ENCODE measurements at places on chromosomes 11 and 22.
A peak's percentile ranks its signal among the peaks of the same experiment; 100 is the strongest.

GRCh38 chr11:67057205-67057672 lies 592 bp downstream of the RHOD start:
- DNase-seq: no peak

DNA sequence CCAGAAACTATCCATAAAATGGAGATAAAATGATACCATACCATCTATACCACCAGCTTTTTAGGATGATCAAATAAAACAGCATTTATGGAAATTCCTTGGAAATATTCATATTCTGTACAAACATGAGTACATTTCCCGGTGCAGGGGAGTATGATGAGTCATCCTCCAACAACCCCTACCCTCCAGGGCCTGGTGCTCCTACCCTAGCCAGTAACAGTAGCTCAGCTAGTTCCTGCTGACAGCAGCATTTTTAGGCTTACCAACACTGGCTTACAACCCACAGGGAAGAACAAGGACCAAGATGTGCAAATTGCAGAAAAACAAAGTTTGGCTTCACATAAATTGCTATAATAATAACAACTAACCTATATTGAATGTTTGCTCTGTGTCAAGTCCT lies 406.2 kb upstream of the CADM1 start:
- no peak for DNase-seq

DNA sequence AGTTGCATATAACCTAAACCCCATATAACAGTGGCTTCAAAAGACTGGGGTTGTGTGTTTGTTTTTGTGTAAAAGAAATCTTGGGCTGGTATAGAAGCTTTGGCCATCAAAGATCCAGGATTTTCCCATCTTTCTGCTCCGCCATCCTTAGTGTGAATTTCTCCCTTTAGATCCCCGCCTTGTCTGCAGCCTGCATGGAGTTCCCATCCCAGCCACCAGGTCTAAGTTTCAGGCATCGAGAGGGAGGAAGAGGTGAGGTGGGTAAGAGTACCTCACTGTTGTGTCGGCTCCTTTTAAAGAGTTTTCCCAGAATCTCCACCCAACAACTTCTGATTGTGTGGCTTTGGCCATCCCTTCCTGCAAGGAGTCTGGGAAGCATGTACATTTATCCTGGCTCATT lies 195.5 kb upstream of the SORL1-AS1 start:
- DNase-seq: no peak

DNA sequence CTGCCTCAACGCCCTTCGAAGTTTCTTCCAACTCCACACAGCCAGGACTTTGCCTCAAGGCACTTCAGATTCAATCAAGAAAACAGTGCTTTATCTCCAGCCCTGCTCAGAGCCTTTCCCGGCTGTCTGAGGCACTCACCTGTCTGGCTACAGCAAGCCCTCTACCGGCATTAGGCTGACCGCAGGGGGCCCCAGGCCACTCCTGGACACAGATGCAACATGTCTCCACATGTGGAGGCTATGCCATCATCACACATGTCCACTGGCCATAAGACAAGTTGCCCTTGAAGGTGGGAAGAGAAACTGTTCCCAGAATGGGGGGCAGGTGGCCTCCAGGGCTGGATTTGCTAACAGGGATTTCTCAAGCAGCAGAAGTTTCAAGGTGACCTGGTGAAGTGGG lies 10.0 kb downstream of the SCUBE1 start:
- no peak for DNase-seq

DNA sequence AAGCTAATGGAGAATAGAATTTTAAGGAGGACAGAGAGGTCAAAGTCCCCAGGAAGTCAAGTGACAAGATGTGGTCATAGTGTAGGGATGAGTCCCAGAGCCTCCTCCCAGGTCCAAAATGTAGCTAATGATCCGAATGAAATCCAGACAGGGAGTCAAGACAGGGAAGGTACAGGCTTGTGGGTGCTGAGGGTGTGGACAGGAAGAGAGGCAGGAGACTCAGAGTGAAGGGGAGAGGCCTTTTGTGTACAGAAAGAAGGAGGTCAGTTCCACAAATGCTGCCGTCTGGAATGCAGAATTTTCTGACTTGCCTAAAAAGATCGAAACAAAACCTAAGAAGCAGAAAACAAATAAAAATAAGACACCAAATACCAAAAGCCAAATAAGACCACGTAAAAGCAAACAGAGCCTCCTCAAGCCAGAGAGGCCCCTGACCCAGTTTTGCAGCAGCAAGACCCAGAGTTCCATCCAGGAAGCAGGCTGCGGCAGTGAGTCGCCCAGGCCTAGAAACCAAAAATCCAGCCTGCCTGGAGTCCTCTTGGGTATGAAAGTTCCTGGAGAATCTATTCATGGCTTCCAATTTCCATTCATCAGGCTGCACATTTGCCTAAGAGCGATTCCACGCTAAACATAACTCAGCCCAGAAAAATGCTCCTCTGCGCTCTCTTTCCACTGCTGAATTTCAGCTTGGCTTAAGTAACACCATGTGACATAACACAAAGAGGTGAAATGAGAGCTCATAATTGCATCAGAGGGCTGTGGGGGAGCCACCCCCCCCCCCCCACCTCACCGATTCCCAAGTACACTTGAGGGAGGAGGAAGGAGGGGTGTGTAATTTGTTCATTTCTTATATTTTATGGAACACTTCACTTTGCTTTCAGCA lies 71.2 kb downstream of the KIRREL3 start:
- DNase-seq: no peak

- DNase-seq: peak; percentile 44
Measured at GRCh38 chr11:131186629-131187101, 183.8 kb upstream of the NTM start.

DNA sequence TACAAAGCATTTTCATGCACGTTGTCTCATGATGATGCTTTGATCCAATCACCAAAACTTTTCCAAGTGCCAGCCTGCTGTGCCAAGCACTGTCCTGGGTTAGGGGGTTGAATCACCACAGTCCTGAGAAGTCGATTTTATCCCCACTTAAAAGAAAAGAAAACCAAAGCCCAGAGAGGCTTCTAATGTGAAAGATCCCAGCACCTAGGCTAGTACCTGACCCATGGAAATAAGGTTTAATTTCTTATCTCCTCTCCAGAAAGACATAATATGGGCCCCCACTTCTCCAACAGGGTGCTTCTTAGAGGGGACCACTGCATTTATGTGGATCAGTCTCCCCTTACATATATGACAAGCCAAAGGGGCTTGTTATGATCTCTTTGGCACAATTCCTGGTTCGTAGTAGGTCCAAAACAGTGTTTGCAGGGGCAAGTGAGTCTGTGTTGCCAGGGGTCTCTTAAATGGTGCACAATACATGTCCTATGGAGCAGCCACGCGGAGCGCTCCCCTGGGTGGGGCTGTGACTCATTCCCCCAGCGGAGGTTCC lies 1.9 kb upstream of the BCL9L start:
- no peak for DNase-seq

GRCh38 chr11:20407344-20407743 lies 19.8 kb downstream of the PRMT3 start:
- DNase-seq: no peak

- no peak for DNase-seq
Measured at GRCh38 chr11:63508009-63508408, 2.1 kb downstream of the LGALS12 start.

DNA sequence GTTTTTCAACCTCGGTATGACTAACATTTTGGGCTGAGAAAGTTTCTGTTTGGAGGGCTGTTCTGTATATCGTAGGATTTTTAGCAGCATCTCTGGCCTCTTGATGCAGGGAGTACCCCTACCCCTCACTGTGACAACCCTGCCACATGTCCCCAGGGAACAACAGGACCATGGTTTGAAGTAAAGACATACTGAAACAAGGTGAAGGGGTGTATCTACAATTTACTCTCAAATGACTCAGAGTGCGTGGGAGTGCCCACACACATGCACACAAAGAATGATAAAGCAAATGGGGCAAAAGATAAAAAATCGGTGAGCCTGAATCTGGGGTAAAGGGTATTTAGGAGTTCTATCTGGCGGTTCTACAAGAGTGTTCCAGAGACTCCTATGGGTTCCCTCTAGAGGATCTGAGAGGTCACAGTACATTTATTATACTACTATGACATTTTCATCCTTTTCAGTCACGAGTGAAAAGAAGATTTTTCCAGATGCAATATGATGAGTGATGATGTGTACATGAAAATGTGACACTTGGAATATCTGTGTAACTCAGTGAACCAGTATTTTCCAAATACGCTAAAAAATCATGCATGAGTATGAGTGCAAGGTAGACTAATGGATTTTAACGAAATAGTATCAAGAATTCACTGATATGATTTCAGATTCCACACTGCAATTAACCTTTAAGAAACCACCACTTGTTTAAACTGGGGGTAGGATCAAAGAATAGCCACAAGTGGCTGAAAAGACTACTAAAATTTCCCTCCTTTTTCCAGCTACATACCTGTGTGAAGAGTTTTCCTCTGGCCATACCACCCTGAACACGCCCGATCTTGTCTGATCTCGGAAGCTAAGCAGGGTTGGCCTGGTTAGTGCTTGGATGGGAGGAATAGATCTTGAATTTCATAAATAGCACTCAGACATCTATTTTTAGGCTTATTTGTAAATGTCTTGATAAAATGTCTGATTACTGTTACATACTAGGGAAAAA lies 56.3 kb upstream of the YPEL1 start:
- no peak for DNase-seq

- no peak for DNase-seq
Measured at GRCh38 chr22:41799486-41800347, 762 bp upstream of the CCDC134 start.

DNA sequence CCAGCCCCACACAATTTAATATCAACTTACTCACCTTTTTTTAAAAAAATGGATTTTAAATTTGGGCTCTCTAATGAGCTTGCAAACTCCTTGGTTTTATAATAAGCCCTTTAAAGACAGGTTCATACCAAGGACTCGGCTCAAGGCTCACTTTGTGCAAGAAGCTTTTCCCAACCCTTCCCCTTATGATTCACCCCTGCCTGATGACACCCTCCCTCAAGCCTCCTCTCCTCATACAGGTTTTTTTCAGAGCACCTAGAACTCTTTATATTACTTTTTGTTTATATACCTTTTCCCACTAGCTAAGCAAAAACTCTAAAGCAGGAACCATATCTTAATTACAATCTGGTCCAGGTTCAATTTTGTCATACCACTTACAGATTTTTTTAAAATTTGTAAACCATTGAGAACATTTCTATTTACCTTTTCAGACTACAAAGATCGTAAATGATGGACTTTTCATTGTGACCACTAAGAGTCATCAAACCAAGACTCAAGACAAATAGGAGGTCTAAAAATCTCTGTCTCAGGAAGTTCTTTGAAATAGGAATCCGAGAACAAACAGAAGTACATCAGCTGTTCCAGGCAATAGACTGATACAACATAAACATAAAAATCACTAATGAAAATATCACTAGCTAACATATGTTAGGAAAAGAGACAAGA lies 13.1 kb upstream of the EXPH5 start:
- DNase-seq: no peak

GRCh38 chr11:101397979-101398378 lies 185.8 kb downstream of the TRPC6 start:
- DNase-seq: no peak

- DNase-seq: no peak
Measured at GRCh38 chr11:62035293-62035692, 67.9 kb upstream of the FTH1 start.

DNA sequence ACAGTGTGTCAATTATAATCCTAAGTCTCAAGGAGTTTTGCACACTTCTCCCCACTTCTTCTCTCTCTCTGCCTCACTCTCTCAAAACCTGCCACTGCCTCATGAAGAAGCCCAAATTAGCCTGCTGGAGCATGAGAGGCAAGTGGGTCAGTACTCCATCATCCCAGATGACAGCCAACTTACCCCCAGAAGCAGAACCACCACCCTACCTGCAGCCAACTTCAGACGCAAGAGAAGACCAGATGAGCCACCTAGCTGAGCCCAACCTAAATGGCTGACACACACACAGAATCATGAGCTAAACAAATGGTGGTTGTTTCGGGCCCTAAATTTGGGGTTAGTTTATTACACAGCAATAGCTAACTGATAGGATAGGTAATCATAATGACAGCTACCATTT lies 61.2 kb downstream of the CD82 start:
- DNase-seq: no peak

DNA sequence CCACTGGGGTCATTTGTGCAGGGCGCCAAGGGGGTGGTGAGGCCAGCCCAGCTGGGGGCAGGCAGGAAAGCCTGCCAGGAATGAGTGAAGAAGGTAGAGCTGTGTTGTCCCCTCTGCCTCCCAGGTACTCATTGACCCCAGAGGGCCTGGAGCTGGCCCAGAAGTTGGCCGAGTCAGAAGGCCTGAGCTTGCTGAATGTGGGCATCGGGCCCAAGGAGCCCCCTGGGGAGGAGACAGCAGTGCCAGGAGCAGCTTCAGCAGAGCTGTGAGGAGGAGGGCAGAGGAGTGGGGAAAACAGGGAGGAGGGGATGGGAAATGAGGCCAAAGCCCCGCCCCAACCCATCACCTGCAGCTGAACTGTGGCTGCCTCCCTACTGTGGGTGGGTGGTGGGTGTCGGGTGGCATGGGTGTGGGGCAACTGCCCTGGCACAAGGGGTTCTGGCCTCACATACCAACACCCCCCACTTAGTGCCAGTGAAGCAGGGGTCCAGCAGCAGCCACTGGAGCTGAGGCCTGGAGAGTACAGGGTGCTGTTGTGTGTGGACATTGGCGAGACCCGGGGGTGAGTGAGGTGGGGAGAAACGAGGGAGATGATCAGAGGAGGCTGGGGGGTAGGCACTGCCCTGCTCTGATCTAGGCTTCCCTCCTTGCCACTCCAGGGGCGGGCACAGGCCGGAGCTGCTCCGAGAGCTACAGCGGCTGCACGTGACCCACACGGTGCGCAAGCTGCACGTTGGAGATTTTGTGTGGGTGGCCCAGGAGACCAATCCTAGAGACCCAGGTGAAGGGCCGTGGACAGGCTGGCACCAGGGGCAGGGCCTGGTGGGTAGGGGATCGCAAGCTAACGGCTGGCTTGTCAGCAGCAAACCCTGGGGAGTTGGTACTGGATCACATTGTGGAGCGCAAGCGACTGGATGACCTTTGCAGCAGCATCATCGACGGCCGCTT lies 3.0 kb downstream of the MUS81 start:
- no peak for DNase-seq

DNA sequence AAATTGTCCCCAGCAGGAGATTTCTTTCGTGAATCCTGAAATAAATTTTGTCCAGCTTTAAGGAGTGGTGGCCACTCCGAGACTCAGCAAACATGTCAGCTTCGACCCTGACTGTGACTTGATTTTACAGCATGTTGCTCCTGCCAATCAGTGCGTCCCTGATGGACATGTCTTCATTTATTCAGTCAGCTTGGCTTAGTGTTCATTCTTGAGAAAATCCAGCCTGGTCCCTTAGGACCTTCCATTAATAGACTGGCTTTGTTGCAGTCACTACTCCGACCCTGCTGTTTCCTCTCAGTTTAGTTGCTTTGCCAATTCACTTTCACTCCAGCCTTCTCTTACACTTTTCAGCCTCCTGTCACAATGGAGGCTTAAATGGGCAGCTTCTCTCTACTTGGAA lies 30.5 kb downstream of the TMPRSS5 start:
- no peak for DNase-seq

- no peak for DNase-seq
Measured at GRCh38 chr11:125193416-125193726, 28.8 kb downstream of the PKNOX2 start.
